ENCODE measurements at places on chromosomes 11 and 22.

- DNase-seq, result no peak
Observed at GRCh38 chr11:77449060-77449521, 24.8 kb downstream of the PAK1 start.

DNA sequence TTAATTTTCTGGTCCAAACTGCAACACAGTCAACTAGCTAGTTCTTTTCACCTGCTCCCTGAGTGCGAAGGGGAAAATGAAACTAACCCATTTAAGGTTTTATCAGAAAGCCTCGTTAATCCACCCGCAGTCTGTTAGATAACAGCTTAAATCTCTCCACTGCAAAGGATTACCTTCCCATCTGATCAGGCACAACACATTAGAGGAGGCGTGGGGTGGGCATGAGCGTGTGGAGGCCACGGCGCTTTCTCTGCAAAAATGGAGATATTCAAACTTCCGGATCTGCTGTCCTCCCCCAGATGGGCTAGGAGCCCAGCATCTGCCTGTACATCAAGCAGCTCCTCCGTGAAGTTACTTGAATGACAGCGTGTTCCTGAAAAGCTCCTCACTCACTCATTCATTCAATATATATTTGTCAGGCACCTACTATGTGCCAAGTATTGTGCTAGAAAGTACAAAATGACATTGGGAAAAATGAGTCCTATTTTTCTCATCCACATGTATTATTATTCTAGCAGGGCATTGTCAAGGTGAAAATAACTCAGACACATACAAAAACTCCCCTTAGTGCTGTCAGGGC is 13.5 kb upstream of the ANKK1 start:
- DNase-seq, result no peak

GRCh38 chr22:39719559-39720450 is 149.3 kb downstream of the CACNA1I start:
- DNase-seq, result no peak

- DNase-seq, result no peak
Observed at GRCh38 chr11:97158243-97158642, 768.4 kb downstream of the JRKL start.

DNA sequence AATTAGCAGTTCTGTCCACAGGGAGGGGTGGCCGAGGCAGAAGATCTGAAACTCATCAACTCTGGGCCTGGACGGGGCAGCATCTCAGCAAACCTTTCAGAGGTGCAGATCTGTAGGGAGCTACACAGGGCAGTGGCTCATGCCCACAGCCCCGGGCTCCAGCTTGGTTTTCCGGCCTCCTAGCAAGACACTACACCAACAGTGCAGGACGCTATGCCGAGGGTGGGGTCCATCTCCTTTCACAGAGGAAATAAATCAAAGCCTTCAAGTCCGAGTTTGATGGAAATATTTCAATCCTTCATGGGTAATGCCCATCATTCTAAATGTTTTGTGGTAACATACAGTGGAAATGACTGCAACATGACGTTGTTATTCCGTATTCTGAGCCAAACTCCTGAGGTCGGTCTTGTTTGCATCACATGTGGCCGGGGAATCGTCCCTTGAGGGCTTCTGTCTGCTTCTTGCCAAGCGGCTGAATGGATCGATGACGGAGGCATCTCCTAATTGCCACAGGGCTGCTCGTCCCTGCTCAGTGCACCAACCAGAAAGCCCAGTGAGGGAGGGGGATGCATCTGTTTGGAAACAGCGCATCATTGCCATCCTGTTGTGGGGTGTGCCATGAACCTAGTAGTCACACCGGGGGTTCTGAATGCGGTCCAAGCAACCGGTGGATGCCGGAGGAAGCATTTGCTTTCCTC is 30.0 kb downstream of the LINC01488 start:
- DNase-seq, result no peak

DNA sequence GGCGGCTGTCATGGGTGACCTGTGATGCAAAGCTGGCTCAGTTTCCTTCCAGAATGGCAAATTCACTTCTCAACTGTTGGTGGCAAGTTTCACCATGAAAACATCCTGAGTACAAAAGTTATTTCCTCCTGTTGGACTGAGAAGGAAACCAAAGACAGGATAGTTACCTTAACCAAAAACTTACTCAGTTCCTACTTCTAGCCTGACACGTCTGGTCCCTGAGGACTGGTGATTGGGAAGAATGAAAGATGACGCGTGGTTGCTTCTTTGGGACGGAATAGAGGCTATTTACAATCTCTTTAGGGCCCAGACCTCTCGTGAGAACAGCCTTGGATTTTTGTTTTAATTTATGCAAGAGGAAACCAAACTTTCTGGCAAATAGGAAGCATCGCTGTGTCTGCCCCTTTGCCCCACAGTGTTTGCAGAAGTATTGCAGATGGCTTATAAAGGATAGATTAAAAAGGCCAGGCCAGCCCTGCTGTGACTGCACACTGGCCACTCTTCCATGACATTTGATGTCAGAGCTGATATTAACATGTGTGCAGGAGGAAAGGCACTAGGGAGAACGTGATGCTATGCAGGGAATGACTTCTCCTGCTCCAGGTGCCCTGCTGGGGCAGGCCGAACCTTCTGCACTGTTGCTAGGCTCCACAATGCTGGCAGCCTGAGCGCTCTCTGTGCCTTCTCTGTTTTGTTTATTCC is 7.6 kb downstream of the VPS26B start:
- no peak for DNase-seq

- no peak for DNase-seq
Observed at GRCh38 chr11:72513411-72513810, 79.1 kb upstream of the CLPB start.

DNA sequence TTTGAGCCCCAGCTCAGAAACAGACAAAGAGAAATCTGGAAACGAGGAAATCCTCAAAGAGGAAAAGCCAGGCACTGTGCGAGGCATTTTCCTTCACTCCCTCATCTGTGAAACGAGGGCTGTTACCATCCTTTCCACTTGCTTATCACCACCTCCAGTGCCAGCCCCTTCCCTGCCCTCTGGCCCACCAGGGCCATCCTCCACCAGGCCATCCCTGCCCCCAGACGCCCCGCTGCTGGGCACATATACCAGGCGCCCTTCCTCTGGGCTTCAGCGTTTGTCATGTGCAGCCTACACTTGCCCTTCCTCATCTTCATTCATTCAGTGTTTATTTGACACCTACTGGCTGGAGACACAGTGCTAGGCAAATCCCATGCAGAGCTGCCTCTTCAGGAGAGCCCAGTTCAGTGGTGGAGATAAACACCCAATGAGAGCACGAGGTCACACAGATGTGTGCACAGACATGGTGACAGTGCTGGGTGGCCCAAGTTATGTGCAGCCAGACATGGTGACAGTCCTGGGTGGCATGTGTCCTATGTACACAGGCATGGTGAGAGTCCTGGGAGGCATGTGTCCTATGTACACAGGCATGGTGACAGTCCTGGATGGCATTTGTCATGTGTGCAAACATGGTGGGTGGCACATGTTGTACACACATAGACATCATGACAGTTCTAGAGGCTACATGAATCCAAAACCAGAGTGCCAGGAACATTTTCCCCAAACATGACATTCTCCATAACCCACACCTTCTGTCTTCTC is 9.7 kb downstream of the SPTBN2 start:
- DNase-seq, result no peak

GRCh38 chr11:102564110-102564509 is 33.6 kb upstream of the MMP7 start:
- DNase-seq, result no peak

- DNase-seq, result no peak
Observed at GRCh38 chr22:37803195-37803638, 4.5 kb upstream of the GCAT start.

DNA sequence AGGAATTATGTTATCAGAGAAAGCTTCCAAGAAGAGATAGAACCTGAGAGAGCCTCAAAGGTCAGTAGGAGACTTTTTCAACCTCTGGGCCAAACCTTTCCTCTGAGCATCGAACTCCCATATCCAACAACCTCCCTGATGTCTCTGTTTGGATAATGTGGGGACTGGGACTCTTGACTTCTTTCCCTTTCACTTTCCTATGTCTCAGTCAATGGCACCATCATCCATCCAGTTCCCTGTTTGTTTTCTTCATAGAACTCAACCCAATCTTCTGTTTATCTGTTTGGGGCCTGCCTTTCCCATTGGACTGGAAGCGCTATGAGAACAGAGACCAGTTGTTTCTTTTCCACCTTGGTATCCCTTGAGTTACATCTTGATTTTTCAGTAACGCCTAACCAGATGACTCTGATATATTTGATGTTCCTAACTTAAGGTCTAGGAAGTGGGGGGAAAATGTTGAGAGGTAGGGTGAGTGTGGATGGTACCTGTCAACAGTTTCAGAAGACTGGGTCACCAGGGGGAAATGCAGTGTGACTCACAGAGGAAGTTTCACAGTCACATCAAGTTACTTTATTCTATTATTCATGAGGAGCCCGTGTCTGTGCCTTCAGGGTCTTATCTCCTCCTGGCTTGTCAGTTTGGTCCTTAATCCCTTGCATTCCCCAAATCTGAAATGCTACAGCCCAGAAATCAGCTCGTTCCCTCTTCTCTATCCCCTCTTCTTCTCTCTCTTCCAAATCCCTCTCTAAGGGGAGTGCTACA is 4.5 kb upstream of the KCNE3 start:
- no peak for DNase-seq

GRCh38 chr11:47267876-47268275 is 2.1 kb upstream of the MADD start:
- DNase-seq, result no peak

- DNase-seq, result no peak
Observed at GRCh38 chr11:73398721-73399120, 22.5 kb downstream of the RELT start.

- DNase-seq, result no peak
Observed at GRCh38 chr22:37157516-37158285, 8.0 kb upstream of the IL2RB start.

DNA sequence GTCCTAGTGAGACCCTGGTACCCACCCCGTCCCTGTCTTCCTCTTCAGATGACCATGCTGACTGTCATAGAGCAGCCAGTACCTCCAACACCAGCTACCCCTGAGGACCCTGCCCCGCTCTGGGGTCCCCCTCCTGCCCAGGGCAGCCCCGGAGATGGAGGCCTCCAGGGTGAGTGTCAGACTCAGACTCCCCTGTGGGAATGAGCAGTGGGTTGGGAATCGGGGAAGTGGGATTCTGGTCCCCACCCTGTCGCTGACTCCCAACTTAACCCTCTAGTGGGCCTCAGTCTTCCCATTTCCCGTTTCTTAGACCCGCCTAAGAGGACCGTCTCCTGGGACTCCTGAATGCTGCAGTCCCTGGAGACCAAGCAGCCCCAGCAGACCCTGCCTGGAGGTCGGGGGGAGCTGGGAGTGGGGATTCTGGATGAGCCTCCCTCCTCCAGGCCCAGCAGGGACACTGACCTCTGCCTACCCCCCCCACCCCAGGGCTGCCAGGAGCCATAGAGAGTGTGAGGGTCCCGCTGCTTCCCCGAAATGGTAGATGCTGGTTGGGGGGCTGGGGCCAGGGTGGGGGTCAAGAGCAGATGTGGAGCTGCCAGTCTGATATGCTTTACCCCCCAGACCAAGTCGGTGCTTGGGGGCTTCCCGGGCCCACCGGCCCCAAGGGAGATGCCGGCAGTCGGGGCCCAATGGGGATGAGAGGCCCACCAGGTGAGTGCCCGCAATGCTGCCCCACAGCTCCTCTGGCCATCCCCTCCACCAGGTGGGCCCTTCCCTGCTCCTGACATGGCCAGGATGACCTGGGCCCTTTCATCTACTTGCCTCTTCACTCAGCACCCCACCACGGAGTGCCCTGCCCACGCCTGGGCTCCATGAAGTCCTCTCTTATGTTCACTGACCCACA is 25.5 kb downstream of the EMID1 start:
- no peak for DNase-seq

DNA sequence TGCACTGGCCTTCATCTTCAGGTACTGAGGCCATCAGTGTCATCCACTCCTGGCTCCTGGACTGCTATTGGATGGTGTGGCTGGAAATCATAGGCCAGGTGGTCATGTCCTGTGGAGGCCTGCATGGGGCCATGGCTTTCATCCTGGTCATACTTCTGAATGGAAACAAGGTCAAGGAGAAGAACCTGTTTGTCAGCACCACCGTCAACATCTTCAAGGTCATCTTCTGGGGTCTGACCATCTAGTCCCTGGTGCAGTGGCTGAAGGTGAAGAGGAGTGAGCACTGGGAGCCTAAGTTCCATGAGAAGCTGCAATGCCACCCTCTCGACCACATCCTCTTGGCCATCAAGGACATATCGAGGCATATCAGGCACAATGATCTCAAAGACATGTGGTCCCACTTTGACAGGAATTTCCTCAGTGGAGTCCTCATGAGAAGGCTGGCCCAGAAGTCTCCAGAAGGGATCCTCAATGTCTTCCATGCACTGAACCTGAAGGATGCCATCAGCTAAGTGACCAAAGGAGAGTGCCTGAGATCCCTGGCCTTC is 120.0 kb upstream of the SERPIND1 start:
- DNase-seq, result no peak

DNA sequence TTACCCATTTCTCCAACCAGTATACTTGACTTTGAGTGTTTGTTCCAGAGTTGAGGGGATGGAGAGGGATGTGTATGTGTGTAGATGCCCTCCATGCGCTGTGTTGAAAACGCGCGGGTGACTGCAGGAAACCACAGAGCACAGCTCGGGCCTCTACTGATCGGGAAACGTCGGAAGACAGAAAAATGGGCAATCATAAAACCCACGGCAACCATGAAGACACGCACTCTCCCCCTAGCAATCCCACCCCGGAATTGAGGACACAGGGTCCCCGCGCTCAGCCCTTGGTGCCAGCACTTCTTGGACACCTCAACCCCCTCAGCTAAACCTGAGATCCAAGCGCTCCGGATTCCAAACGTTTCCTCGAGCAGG is 251 bp upstream of the UQCC3 start:
- DNase-seq, result peak; percentile 28

- no peak for DNase-seq
Observed at GRCh38 chr11:121733858-121734257, 281.1 kb upstream of the SORL1-AS1 start.

- peak; percentile 25 for DNase-seq
Observed at GRCh38 chr11:104390651-104391050, 226.7 kb upstream of the PDGFD start.

DNA sequence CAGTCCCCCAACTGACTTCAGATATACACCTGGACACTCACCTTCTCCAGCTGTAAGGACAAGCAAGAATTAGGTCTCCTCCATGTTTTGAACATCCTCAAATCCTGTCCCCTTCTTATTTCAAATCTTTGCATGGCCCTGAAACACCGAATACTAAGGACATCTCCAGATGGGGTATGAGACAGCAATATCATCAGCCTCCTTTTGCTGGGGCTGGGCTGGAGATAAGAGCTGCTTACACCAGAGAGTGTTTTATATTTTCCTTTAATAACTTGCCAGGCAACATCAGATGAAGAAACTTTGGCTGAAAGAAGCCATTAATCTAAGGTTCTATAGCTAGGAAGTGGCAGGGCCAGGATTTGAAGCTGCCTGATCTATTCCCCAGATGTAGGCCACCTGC is 21.6 kb downstream of the TUG1 start:
- no peak for DNase-seq

DNA sequence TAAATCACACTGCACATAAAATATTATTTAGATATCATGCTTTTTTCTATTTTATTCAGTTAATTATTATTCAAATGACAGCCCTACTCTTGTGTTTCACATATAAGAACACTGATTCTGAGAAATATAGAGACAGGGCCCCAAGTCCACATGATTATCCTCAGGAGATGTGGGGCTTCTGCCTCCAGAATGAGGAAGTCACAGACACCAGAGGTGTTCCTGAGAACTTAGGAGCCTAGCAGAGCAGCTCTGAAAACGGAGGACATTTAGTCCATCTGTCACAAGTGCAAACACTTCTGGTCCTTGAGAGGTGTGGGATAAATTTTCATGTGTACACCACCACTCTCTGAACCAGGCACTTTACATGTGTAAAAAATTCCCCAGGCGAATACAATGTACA is 26.2 kb downstream of the TRIM66 start:
- no peak for DNase-seq

GRCh38 chr11:1157341-1157644 is 460 bp upstream of the MUC5AC start:
- no peak for DNase-seq
